ENCODE measurements at places on chromosomes 2 and 18.

GRCh38 chr2:190551928-190552327, 17.4 kb upstream of the NEMP2 start:
- no peak for DNase-seq

- no peak for DNase-seq
These were observed 9.0 kb upstream of the SERPINB8 start for GRCh38 chr18:63960891-63961290.

GRCh38 chr2:50006327-50006726, 852.0 kb upstream of the FSHR start:
- DNase-seq: no peak

GRCh38 chr2:101827246-101827645, 129.7 kb downstream of the MAP4K4 start:
- no peak for DNase-seq

DNA sequence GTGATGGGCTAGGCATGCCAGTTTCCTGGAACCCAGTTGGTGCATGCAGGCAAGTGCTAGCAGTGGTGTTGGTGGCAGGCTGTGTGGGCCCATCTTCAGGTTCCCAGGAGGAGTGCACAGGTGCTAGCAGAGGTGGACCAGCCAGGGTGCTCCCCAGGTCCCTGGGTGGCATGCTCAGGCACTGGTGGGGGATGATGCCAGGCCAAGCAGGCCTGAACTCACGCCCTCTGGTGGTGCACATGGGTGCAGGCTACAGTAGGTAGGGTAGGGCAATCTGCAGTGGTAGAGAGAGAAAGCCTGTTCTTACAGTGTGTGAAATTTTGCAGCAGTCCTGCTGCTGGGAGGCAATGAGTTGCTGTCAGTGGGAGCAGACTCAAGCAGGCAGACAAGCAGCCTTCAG, 1651.8 kb downstream of the DPP10 start:
- no peak for DNase-seq

DNA sequence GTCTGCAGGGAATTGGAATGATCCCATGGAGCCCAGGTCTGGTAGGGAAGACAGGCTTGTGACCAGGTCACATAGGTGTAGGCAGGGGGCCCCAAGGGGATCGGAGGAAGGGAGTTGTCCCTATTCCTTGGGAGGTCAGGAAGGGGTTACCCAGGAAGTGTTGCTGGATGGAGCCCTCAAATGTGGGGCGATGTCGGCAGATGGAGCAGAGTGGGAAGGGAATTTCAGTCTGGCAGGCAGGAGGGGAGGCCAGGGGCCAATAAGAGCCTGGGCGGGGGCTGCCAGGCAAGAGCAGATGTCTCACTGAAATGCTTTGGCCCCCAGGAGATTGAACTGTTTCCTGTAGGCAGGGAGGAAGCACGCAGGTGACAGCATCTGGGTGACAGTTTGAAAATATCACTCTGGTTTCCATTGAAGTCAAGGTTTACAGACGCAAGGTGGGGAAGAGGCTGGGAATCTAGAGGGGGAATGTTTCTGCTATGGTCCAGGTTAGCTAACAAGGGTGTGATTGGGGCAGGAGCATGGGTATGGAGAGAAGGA, 81.5 kb upstream of the SMAD2 start:
- no peak for DNase-seq

DNA sequence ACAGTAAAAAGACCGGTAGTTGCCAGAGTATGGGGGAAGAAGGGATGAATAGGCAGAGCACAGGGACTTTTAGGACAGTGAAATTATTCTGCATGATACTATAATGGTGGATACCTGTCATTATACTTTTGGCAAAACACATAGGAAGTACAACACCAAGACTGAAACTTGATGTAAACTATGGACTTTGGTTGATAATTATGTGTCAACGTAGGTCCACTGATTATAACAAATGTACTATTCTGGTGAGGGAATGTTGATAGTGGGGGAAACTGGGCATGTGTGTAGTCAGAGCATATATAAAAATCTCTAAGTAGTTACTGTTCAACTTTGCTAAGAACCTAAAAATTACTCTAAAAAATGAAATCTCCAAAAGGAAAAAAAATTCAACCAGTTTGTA, 629.7 kb downstream of the CCDC85A start:
- no peak for DNase-seq

DNA sequence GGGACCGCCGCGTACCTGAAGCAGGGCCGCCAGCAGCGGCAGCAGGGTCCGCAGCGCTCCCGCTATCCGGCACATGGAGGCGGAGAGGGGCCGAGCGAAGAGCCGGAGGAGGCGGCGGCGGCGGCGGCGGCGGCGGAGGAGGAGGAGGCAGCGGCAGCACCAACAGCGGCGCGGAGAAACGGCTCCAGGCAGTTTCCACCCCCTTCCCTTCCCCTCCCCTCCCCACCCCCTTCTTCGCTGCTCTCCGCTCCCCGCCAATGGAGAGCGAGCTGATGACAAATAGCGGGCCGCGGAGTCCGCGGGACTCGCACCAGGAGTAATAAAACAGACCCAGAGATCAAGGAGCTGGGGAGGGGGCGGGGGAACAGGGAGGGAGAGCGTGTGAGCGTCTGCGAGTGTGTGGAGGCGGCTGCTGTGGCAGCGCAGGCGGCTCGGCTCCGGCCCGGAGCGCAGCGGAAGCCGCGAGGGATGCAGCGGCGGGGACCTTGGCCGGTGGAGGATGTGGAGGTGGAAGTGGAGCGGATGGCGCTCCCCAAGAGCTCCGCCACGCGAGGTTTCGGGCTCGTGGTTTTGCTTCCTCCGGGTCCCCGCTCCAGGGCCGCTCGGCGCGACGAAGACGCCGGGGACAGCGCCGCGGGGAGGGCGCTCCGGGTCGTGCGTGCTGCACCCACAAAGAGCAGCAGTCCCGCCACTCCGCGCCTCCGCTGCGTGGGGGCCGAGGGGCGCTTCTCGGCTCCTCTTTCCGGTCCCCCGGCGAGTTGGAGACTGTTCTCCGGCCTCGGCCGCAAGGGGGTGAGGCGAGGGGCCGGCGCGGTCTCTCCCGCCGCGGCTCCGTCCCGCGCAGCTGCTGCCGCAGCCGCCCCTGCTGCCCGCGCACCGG, at the start of gene CDH2:
Gene CDH2 (minus strand): TSS at position 183 of the 880 bp plus-strand sequence. CDS start 108 bp downstream, at position 75.
- peak; percentile 71 for DNase-seq

GRCh38 chr2:220280736-220281135, 653.3 kb downstream of the SLC4A3 start:
- no peak for DNase-seq

GRCh38 chr18:21391074-21391673, 149.1 kb downstream of the GREB1L start:
- no peak for DNase-seq

DNA sequence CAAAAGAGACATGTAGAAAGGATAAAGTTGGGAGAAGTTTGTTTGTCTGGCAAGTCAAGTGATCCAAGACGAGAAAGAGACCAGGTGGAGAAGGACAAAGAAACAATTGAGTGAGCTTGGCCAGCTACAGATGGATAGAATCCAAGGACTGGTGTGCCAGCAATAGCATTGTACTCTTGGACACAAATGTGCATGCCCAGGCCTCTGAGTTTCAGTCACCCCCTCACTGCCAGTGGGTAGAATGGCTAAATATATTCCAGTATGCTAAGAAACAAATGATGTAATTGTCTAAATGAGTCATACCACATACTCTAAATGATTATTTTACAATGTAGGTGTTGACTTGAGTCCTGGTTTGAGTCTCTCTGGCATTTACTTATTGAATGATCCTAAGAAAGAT, 881.3 kb downstream of the LRRTM4 start:
- DNase-seq: no peak

DNA sequence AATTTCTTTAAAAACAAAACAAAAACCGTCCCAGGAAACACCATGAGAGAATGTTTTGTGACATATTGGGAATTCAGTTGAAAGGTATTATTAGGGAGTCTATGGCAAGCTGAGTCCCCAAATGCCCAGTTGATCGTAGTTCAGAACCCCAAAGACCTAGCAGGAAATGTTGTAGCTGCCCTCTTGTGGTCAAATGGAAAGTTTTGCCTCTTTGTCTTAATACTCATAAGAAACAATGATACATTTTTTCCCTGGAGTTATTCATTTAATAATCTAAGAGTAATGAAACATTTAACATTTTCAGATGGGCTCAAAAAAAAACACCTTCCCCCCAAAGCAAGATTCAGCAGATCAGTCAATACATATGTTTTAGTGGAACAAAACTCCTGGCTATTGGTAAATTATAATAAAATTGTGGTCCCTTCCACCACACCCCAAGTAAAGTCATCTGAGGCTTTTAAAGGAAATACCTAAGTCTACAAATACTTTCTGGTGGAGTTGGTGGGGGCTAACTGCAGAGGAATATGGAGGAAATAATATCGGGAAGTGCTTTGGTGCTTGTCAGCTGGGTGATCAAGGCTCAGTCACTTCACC, 37.8 kb upstream of the EFEMP1 start:
- DNase-seq: no peak

DNA sequence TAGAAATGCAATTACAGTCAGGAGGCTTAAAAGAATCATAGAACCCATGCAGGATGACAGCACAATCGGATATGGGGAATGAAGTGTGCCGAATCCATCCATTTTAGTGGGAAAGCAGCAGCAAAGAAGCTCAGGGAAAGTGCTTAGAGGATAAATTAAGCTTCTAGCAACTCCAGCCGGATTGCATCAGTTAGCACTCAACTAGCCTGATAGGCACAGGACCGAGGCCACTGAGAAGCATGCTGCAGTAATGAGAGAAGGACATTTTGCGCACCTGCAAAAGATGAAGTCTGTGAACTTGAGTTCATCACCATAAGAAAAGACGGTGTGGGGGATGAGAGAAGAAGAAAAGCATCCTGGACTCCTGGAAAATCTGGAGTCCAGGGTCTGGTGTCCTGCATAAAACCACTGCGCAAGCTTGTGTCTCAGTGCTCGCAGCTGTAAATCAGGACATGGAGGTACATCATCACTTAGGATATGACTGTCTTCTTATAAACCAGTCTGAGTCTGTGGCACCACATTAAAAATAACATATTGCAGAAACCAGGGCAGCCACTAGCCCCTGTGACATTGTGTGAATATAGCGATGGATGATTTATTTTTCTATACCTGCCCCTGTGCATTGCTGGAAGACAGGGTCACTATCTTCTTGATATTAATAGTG, 665.5 kb upstream of the SOX11 start:
- no peak for DNase-seq

DNA sequence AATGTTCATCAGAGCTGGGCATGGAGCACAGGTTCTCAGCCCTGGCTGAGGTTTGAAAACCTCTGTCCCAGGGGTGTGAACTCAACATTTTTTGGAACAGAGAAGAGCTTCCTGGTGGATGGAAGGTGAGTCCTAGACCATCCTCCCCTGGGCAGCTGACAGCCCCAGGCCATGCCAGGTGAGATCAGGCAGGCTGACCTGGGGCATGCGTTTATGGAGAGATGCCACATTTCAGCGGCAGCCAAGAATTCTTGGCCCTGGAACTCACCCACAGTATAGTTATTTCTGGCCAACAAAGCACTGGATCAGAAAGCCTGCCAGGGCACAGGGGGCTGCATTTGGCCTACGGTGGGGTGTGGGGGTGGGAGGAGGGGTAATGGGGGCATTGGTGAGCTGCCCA, 83.8 kb downstream of the EDAR start:
- DNase-seq: no peak

GRCh38 chr18:59912007-59912550, 12.3 kb downstream of the PMAIP1 start:
- no peak for DNase-seq

DNA sequence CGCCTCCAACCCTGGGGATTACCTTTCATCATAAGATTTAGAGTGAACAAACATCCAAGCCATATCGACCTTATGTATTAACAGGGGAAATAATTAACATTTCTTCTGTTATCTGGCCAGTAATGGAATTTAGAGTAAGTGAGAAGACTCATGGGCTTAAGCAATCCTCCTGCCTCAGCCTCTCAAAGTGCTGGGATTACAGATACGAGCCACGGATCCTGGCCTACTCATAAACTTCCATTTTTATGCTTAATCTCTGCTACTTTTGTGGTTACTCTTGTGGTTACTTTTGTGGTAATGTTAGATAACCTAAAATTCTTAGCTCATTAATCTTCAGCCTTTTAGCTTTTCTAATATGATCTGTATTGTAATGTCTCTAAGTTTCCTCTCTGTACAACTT, 159.3 kb upstream of the SLC8A1 start:
- no peak for DNase-seq

- no peak for DNase-seq
These were observed 19.0 kb downstream of the NABP1 start for GRCh38 chr2:191696966-191697365.

DNA sequence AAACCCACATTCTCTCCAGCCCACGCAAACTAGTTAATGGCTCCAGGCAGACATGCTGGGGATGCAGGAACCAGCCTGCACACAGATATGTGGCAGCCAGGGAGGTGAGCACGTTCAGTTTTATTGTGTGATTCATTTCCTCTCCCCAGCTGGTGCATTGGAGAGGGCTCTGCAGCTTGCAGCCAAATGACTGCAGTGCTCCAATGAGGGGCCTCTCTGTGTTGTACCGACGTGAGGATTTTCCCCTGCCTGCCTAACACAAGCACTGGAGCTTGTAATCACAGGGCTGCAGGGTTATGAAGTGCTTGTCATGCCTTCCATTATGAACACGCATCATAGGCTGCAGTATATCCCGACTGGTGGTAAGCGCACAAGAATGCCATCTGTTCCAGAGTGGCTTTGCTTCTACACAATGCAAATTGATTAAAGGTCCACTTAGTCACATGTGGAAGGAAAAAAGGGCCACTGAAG, 92.3 kb upstream of the THUMPD2 start:
- DNase-seq: no peak

DNA sequence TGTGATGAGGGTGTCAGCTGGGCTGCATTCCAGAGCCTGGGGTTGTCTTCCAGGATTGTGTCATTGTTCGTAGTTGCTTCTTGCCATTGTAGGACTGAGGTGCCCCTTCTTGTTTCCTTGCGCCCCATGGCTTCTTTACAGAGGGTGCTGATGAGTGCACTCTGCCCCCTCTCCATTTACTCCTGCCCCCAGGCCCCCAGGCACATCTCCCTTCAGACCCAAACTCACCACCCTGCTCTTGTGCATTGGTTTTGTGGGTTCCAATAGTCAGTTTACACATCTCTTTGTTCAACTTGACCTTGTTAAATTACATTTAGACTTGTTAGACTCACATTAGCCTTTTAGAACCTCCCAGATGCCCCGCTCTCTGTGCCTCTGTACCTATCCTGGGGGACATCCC, 33.1 kb downstream of the HJURP start:
- no peak for DNase-seq

- no peak for DNase-seq
These were observed 9.5 kb downstream of the GRHL1 start for GRCh38 chr2:9961013-9961412.

DNA sequence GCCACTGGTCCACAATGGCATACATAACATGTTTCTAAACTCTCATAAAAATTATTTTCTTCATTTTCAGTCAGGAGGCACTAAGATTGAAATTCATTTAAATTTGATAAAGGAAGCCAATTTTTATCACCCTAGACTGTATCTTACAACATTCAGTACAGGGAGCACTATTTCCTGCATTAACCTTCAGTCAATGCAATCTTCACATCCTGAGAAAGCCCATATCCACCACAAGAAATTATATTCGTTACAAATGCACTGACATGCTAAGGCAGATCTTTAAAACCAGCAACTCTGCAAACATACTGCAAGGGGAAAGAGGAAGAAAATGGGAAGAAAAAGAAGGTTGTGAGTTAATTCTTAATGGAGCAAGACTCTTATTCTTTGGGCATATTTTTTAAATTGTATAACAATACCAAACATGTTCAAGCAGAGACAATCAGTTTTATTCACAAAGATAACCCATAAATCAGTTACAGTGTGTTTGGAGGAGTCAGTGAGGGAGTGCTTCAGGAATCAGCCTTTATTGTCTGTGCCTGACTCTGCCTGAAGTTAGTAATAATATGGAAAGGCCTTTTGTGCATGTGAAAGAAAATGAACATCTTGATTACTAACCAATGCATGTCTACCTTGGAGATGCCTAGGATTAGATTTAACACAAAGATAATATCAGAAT, 370.1 kb downstream of the FBXO15 start:
- DNase-seq: no peak

All from neural crest cell (in vitro differentiated cells).